GM12864 (cell line): ENCODE measurements at places on chromosomes 4 and X.

- DNase-seq = no peak
These were observed 5.2 kb downstream of the IRS4 start for GRCh38 chrX:108731153-108731552.

DNA sequence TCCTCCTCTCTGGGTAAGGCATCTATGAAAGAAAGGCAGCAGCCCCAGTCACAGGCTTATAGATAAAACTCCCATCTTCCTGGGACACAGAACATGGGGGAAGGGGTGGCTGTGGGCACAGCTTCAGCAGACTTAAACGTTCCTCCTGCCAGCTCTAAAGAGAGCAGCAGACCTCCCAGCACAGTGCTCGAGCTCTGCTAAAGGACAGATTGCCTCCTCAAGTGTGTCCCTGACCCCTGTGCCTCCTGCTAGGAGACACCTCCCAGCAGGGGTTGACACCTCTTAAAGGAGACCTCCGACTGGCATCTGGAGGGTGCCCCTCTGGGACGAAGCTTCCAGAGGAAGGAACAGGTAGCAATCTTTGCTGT is 89.9 kb downstream of the EFHC2 start:
- no peak for DNase-seq

DNA sequence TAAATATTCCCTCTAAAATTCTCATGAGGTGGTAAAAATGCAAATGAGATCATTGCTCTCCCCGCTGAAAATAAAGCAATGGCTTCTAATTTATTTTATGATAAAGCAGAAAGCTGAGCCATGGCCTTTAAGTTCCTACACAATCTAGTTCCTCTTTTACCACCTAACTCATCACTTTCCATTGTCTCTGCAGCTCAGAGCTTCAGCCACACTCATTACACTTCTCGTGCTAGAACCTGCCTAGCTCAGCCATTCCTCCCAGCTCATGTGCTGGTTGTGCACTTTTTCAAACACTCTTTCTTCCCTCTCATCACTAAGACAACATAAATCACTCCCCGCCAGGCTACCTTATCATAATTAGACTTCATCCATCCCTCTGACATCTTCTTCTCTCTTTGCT is 1112.1 kb upstream of the PRKX start:
- DNase-seq = no peak

- no peak for DNase-seq
These were observed 45.1 kb downstream of the PRPS1 start for GRCh38 chrX:107673431-107673830.

DNA sequence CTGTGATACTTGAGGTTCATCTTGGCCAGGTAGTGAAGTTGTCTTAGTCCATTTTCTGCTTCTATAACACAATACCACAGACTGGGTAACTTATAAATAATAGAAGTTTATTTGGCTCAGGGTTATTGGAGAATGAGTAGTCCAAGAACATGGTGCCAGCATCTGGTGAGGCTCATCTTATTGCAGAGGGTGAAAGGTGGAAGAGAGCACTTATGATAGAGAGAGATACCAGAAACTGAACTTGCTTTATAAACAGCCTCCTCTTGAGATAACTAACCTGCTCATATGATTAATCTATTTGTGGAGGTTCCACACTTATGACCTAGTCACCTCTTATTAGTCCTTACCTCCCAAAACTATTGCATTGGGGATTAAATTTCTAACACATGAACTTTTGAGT is 1.6 kb downstream of the C4orf51 start:
- no peak for DNase-seq

DNA sequence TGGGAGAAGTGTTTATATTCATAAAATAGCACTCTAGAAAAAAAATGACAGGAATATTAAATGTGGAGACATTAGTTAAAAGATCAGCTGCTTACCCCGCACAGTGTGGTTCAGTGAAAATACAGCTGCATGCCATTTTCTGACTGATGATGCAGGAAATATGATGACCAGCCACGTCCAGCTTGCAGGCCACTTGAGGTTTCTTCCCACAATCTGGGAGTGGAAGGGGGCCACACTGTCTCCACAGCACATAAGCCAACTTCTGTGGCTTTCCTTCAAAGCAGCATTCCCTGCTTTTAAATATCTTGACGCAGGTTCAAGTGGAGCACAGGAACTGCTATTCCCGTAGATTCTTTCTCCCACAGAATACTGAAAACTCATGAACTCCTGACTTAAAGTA is 173.4 kb upstream of the GALNT7 start:
- no peak for DNase-seq

- DNase-seq = no peak
These were observed 5.6 kb downstream of the GAK start for GRCh38 chr4:926538-926937.

- no peak for DNase-seq
These were observed 46.3 kb downstream of the ALPK1 start for GRCh38 chr4:112343330-112344080.

DNA sequence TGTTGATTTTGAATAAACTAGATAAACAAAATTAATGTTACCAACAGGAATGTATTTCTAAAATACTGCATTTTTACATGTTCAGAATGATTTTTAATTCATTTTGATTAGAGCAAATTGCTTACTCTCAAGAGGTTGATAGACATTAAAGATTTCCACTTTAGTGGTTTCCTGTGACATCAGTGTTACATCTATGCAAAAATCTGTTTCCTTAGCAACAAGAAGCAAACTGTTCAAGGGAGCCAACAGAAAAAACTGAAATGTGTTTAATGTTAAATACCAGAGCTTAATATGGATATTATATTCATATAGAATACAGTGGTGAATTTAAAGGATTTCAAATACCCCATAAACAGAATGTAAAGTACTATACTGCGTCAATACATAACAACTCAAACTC is 277.8 kb downstream of the GABRG1 start:
- no peak for DNase-seq
